Thyroid gland (tissue), 4 donors: ENCODE measurements at places on chromosomes 1 and 21. TPM values are rescaled to one million over a fixed set of nuclear protein-coding genes. Genes with fewer than 3 reads are reported as not detected.

Gene VANGL2
- 28.5 TPM for total RNA-seq

Gene CYYR1
- 10.0 TPM for total RNA-seq

Gene BCL2L15
- total RNA-seq = 0.34 TPM

Gene WNT2B
- 1.3 TPM for total RNA-seq

Gene LRRC71
- not detected for total RNA-seq

Gene METTL18
- 10.3 TPM for total RNA-seq

Gene MYOM3
- 0.54 TPM for total RNA-seq

Gene TTC24
- not detected for total RNA-seq

Gene TFF2
- total RNA-seq = 2.5 TPM

Gene SPRR2B
- not detected for total RNA-seq

Gene NUF2
- not detected for total RNA-seq

Gene CD160
- not detected for total RNA-seq

Gene MIXL1
- not detected for total RNA-seq

Gene SLC30A10
- total RNA-seq = not detected

Gene RNU1-3
- total RNA-seq = under 0.01 TPM

Gene LCE1A
- not detected for total RNA-seq

Gene UBXN10
- 4.8 TPM for total RNA-seq

Gene C1QA
- total RNA-seq = 62.9 TPM

Gene OR2W3
- 3.2 TPM for total RNA-seq

Gene CYP4A22
- not detected for total RNA-seq

Gene GSTM5
- total RNA-seq = 2.9 TPM

Gene IL19
- total RNA-seq = not detected

Gene SLC35F3
- total RNA-seq = 0.89 TPM

Gene CSMD2
- total RNA-seq = 0.10 TPM

Gene PLEKHN1
- not detected for total RNA-seq

Gene DEGS1
- 138 TPM for total RNA-seq

Gene CXADR
- 61.4 TPM for total RNA-seq

Gene C1orf115
- total RNA-seq = 24.3 TPM

Gene CNR2
- 0.11 TPM for total RNA-seq

Gene CACNA1S
- total RNA-seq = not detected

Gene TMEM82
- total RNA-seq = not detected

Gene SPAG17
- 4.8 TPM for total RNA-seq

Gene SLAMF1
- 2.5 TPM for total RNA-seq

Gene RGS8
- 4.0 TPM for total RNA-seq

Gene RXFP4
- not detected for total RNA-seq

Gene CENPF
- 0.27 TPM for total RNA-seq

Gene RABGAP1L
- 100 TPM for total RNA-seq

Gene FALEC
- not detected for total RNA-seq
